ENCODE measurements at places on chromosomes 12 and 14.

GRCh38 chr14:104746934-104747481 lies 5.9 kb upstream of the SIVA1 start:
- no peak for DNase-seq

GRCh38 chr14:101707068-101707842 lies 54.3 kb upstream of the PPP2R5C start:
- peak; percentile 79 for DNase-seq

GRCh38 chr12:124588751-124589267 lies 21.4 kb upstream of the NCOR2 start:
- no peak for DNase-seq

- DNase-seq = no peak
Observed at GRCh38 chr14:69464379-69464778, 20.1 kb upstream of the PLEKHD1 start.

- peak; percentile 44 for DNase-seq
Observed at GRCh38 chr14:72894623-72895378, 900 bp upstream of the DPF3 start.

- no peak for DNase-seq
Observed at GRCh38 chr14:67491741-67492507, 3.4 kb upstream of the TMEM229B start.

- no peak for DNase-seq
Observed at GRCh38 chr12:60832290-60832689, 1236.5 kb downstream of the SLC16A7 start.

All from HAP-1 (cell line).